ENCODE measurements at places on chromosomes 5 and 9. TPM values are rescaled to one million over a fixed set of nuclear protein-coding genes. Genes with fewer than 3 reads are reported as not detected.

- H3K4me3 ChIP-seq = no peak within 1 kb of the TSS
- no peaks in the 10 kb centered on the region for H3K36me3 ChIP-seq
- no peaks in the 10 kb centered on the region for H3K27me3 ChIP-seq
- no peak within 1 kb of the TSS for H3K27ac ChIP-seq
- peaks cover 14% of the 10 kb centered on the region for H3K4me1 ChIP-seq
- no peak for DNase-seq
These were observed at the start of gene TNFSF8 for GRCh38 chr9:114930056-114930812. TNFSF8 (minus strand) TSS chr9:114930591; CDS start chr9:114930303, 288 bp downstream.

DNA sequence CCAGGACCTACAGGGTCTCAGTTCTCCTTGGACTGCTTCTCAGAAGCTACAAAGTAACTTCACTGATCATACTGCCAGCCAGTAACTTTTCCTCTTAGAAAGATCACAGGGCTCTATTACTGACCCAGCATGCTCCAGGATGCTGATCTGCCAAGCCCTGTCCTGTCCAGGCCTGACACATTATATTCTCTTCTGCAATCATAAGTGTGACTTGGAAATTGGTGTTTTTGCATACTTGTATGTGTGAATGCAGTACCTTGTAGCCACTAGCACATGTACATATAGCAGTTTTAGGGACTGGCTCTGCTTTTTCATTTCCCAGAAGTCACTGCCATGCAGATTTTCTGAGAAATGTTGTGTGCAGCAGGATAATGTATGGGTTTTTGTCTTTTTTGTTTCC lies 40.1 kb upstream of the CCNH start:
- H3K4me3 ChIP-seq = no peak overlapping the region
- H3K4me1 ChIP-seq = no peaks in the 10 kb centered on the region
- no peaks in the 10 kb centered on the region for H3K27me3 ChIP-seq
- no peaks in the 10 kb centered on the region for H3K36me3 ChIP-seq
- no peak for DNase-seq

DNA sequence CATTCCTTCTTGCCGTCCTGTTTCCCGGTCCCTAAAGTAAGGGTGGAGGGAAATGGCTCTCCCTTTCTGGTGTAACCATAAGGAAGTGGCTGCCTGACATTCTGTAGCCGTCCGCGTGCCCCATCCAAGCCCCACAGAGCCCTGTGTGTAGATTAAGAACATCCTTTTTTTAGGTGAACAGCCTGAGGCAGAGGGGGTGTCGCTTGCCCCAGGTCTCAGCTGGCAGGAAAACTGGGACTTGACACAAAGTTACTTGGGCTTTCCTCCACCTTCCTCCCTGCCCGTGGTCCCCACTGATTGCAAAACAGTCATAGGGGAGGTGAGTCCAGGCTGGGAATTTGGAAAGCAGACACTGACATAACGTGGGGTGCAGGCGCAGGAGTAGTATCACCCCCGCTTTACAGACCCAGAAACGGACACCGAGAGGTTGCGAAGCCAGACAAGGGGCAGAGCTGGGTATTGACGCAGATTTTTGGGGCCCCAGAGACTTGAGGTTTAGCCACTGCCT lies 22.8 kb downstream of the C9orf50 start:
- no peaks in the 10 kb centered on the region for H3K27me3 ChIP-seq
- peaks cover 18% of the 10 kb centered on the region for H3K4me1 ChIP-seq
- H3K4me3 ChIP-seq = no peak overlapping the region
- no peak for DNase-seq

DNA sequence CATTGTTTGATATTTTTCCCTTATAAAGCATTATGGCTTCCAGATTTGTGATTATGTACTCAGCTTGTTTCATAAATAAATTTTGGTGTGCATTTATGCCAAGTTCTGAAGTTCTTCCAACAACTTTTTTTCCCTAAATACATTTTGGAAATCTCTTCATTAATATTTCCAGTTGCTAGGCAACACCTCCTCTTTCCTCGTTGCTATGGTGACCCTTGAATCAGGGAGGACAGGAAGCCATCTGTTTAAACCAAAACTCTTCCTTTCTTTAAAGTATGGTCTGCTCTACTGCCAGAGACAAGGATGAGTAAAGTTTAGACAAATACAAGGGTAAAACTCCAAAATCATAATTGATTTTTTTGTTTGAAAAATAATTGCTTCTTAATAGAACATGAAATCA lies 779.3 kb downstream of the CDH9 start:
- no peak overlapping the region for H3K4me3 ChIP-seq
- DNase-seq = no peak
- H3K4me1 ChIP-seq = no peaks in the 10 kb centered on the region
- no peaks in the 10 kb centered on the region for H3K36me3 ChIP-seq
- H3K27ac ChIP-seq = no peak overlapping the region

- no peaks in the 10 kb centered on the region for H3K27me3 ChIP-seq
- no peak overlapping the region for H3K27ac ChIP-seq
- no peak for DNase-seq
These were observed 3.8 kb downstream of the FAM219A start for GRCh38 chr9:34454571-34455065.

DNA sequence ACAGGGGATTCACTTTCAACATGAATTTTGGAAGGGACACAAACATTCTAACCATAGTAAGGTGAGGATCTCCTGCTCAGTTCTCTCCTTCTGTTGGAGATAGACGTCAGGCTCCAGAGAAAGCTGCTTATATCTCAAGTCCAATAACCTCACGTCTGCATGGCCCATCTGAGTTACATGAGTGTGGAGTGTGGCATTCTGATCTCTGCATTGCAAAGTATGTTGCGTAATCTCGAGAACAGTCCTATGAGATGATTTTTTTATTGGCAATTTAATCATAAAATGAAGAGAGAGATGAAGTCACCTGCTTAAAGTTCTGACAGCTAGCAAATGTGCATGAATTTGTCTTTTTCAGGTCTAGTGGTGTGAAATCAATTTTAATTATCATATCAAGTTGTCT lies 118.8 kb downstream of the SLC12A2 start:
- no peaks in the 10 kb centered on the region for H3K27me3 ChIP-seq
- no peak overlapping the region for H3K27ac ChIP-seq
- no peaks in the 10 kb centered on the region for H3K36me3 ChIP-seq
- H3K4me3 ChIP-seq = no peak overlapping the region
- H3K4me1 ChIP-seq = no peaks in the 10 kb centered on the region
- DNase-seq = no peak

DNA sequence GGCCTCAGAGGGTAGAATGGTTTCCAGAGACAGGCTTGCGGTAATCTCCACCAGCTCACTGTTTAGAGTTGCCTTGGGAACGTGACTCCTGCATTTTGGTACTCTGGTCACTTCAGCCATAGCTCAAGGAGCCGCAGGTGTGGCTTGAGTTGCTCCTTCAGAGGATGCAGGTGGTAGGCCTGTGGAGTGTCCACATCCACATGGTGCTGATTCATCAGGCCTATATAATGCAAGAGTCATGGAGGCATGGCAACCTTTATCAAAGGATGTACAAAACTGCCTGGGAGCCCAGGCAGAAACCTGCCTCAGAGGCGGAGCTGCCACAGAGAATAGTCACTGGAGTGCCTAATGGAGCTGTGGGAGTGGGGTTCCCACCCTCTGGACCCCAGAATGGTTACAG lies 114.2 kb downstream of the ANXA1 start:
- no peaks in the 10 kb centered on the region for H3K4me1 ChIP-seq
- no peak overlapping the region for H3K4me3 ChIP-seq
- H3K27ac ChIP-seq = no peak overlapping the region
- no peaks in the 10 kb centered on the region for H3K27me3 ChIP-seq
- no peak for DNase-seq

GRCh38 chr5:168339109-168339771 lies 47.8 kb downstream of the WWC1 start:
- H3K4me1 ChIP-seq = peaks cover 8% of the 10 kb centered on the region
- DNase-seq = no peak
- no peaks in the 10 kb centered on the region for H3K36me3 ChIP-seq
- no peak overlapping the region for H3K4me3 ChIP-seq

DNA sequence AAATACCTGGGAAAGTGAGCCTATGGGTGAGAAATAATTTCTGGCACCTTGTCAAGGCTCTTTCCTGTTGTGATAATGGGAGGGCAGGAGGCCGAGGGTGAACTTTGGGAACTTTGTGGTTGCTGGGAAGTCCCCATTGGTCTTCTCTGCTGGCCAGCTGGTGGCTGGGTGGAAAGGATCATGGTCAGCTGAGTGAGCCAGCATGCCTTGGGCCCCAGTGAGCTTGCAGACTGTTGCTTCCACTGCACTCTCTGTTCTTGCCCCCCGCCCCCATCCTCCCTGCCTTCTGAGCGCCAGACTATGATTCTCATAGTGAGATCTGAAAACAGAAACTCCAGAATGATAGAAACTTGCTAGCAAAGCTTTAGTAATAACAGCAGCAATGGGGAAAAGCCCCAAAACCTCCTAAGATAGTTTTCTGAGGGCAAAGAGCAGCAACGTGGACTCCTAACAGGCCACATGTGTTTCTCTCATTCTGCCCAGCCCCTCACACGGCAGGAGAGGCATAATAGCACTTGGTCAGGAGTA lies 139.2 kb upstream of the SMARCA2 start:
- no peak overlapping the region for H3K27ac ChIP-seq
- no peak for DNase-seq
- no peaks in the 10 kb centered on the region for H3K27me3 ChIP-seq
- H3K4me3 ChIP-seq = no peak overlapping the region
- no peaks in the 10 kb centered on the region for H3K36me3 ChIP-seq
- H3K4me1 ChIP-seq = no peaks in the 10 kb centered on the region

- no peaks in the 10 kb centered on the region for H3K36me3 ChIP-seq
- no peak overlapping the region for H3K4me3 ChIP-seq
- peak overlapping the region; percentile 28 for H3K27ac ChIP-seq
These were observed 81.8 kb downstream of the ARRDC3 start for GRCh38 chr5:91301106-91301846.

MRPL36 gene
- 41.7 TPM for total RNA-seq
